Fibroblast of villous mesenchyme (primary cell): ENCODE measurements at places on chromosomes 7 and 10. TPM values are rescaled to one million over a fixed set of nuclear protein-coding genes. Genes with fewer than 3 reads are reported as not detected.

GRCh38 chr10:2478656-2479055 is 588.7 kb upstream of the PFKP start:
- DNase-seq = peak; percentile 6

GRCh38 chr7:37149051-37149772 is 299.5 kb downstream of the ELMO1 start:
- DNase-seq = no peak

UNC5B gene
- 9.9 and 37.0 TPM in 2 replicates for total RNA-seq

GRCh38 chr7:141452911-141453310 is 98.3 kb upstream of the AGK start:
- no peak for DNase-seq

DNA sequence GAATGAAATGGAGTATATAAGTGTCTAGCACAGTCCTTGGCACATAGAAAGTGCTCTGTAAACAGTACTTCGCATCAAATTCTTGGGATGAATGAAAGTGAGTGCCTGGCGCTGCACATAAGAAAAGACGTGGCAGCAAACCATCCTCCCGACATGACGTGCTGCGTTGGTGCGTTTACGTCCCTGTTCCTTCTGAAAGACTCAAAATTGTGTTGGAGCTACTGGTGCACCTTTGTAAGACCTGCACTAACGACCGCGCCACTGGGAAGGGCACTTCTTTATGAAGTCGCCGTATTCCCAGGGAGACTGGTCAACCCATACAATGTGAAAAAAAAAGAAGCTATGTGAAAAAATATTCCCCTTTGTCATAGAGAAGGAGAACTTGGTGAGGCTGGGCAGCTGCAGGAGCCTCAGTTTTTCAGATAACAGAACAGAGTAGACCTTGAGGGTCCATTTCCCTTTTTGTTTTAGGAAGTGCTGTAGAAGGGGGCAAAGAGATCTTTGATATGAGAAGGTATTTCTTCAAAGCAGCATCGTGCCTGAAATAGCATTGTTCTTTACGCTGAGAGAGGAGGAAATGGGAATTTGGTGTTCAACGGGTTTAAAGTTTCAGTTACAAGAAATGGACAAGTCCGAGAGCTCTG is 91.7 kb downstream of the PTPRE start:
- no peak for DNase-seq

CYP2W1 gene
- under 0.01 TPM in 1 of 2 replicates, not detected in the other for total RNA-seq

DNA sequence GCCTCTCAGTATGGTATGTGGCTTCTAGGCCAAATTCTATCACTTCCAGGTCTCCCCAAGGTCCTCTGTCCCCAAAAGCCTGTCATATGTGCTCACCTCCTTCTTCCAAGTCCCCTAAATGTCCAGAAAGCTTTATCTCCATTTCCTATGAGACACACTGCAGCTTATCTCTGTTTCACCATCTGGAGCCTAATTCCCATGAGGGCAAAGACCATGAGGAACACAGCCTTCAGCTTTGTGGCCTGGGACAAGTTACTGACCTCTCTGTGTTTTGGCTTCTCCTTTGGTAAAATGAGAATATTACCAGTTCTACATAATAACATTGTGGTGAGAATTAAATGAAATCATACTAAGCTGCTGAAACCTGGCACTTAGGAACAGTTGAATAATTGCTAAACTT is 19.2 kb downstream of the ST8SIA6 start:
- no peak for DNase-seq
